ENCODE measurements at places on chromosomes 6 and 20.
A peak's percentile ranks its signal among the peaks of the same experiment; 100 is the strongest.

- no peak for DNase-seq
These were observed 36.6 kb downstream of the TBC1D32 start for GRCh38 chr6:121297694-121298093.

GRCh38 chr20:64031822-64032314, 4.1 kb upstream of the C20orf204 start:
- no peak for DNase-seq

DNA sequence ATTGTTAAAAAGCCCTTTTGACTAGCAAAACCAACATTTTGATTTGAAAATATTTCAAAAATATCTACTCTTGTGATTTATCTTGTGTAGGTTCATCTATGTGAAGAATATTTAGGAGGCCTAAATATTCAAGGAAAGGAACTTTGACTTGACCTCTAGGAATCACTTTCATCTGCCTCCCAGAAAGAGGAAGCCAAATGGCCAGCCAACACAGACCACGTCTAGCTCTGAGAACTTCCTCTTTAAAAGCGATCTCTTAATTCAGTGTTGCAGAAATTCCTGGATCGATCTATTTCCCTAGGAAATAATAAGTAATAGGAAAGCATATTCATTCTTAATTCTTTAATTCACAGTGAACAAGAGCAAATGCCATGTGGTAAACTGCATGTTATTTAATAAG, 9.6 kb upstream of the MOXD1 start:
- DNase-seq = no peak

DNA sequence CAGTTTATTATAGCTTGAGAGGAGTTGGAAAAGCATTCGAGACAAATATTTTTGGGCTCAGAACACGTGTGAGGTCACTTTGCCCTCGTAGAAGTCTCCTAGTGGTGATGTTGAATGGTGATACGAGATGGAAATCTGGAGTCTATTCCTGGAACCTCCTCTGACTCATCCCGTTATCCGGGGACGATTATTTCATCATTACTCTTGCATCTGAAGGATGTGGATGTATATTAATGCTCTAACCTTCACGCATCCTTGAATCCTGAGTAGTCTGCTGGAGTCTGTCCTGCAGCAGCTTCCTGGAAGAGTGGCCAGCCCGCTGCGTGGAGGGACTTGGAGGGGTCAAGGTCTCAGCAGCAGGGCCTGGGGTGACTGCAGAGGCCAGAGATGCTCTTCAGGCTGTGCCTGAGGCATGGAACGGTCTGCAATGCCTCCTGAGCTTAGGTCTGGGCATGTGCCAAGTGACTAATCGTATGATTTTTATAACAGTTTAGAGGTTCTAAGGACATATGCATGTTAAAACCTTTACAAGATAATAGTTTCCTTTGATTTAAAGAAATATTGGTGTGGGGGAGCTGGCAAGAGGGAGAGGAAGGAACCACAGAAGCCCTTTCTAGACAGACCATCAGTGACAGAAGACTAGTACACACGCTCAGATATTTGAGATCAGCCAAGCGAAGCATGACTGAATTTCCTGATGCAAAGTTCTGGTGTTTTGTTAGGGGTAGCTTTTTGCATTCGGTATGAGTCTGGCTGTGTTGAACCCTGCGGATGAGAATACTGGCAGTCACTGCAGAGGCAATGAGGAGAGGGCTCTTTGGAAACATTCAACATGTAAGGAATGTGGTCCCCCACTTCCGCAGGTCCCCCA, 400.2 kb downstream of the QKI start:
- DNase-seq = peak; percentile 71

DNA sequence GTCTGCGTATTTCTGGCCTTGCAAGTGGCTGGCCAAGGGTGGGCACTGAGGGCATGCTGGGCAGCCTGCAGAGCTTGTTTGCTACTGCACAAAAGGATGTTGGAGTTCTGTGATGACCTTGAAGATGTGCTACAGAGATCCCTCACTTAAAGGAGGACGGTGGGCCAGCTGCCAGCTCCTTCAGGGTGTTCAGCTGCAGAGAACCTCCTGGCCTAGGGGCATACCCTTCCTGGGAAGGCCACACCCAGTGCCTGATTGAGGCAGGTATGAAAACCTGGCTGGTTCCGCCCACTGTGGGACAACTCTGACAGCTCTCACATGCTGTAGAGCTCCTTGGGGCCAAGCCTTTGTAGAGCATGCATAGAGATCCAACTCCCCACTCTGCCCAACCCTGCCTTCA, 3.0 kb upstream of the KCNK17 start:
- no peak for DNase-seq

- no peak for DNase-seq
These were observed 49.8 kb downstream of the MYB start for GRCh38 chr6:135230711-135231468.

DNA sequence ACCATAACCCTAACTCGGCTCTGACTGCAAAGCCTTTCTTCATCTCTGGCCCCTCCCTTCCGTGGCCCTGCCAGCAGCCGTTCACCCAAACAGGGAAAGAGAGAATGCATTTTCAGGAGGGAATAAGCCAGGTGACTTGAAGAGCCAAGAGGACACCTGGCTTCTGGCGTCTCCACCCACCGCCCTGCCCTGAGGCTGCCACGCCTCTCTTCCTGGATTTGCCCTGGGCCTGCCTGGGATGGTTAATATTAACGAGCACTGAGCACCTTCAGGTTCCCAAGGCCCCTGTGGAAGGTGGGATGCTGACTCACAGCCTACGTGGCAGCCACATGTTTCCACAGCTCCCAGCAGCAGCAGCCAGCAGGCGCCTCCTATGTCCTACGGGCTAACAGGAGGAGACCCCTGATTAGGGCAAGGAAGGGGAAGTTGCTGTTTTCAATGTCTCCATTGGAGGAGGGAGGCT, 138.0 kb upstream of the RREB1 start:
- DNase-seq = no peak

- DNase-seq = no peak
These were observed 549.2 kb upstream of the BTBD3 start for GRCh38 chr20:11368499-11368898.

DNA sequence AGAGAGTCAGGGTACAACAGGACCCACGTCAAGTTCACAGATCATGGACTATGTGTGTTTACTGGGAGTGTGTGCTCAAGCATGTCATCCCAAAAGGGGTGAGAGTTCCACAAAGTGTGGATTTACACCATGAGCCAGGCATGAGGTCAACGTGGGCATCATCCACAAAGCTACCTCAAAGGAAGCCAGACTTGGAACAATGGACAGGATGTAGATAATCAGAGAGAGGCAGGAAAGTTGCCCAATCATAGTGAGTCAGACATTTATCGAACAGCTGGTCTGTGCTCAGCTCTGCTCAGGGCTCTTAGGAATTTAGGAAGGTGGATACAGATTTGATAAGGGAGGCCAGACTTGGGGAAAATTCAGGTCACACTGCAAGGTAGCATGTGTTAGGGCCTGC, 317.2 kb upstream of the CDYL start:
- DNase-seq = peak; percentile 55

DNA sequence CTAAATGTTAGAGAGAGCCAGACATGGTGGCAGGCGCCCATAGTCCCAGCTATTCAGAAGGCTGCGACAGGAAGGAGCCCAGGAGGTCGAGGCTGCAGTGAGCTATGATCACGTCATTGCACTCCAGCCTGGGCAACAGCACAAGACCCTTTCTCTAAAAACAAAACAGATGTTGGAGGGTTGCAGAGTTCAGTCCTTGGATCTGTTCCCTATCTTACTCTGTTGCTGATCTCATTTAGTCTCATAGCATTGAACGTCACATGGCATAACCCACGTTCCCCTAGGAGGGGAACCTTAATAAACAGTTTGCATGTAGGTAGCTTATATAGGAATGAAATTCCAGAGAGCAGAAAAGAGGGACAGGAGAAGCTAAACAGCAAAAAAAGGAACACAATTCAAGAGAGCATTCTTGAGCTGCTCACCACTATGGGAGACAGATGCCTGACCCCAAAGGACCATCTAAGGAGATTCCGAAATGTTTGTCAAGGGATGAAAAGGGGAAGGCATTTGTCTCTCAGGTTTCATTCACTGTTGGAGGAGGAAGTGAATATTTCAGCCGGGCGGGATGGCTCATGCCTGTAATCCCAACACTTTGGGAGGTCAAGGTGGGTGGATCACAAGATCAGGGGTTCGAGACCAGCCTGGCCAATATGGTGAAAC, 54.6 kb upstream of the PIM1 start:
- DNase-seq = no peak

DNA sequence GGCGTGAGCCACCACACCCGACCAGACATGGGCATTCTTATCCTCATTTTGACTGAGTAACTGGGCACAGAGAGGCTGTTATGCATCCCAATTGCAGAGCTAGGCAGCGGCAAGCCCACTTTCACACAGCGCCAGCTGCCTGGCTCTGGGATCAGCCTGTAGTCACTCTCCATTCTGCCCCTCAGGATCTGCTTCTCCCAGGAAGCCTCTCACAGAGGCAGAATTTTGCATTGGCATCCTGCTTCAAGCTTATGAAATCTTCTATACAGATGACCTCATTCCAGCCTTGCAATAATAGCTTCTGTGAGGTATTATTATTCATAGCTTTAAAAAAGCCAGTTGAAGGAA, 37.0 kb upstream of the IER3 start:
- no peak for DNase-seq

DNA sequence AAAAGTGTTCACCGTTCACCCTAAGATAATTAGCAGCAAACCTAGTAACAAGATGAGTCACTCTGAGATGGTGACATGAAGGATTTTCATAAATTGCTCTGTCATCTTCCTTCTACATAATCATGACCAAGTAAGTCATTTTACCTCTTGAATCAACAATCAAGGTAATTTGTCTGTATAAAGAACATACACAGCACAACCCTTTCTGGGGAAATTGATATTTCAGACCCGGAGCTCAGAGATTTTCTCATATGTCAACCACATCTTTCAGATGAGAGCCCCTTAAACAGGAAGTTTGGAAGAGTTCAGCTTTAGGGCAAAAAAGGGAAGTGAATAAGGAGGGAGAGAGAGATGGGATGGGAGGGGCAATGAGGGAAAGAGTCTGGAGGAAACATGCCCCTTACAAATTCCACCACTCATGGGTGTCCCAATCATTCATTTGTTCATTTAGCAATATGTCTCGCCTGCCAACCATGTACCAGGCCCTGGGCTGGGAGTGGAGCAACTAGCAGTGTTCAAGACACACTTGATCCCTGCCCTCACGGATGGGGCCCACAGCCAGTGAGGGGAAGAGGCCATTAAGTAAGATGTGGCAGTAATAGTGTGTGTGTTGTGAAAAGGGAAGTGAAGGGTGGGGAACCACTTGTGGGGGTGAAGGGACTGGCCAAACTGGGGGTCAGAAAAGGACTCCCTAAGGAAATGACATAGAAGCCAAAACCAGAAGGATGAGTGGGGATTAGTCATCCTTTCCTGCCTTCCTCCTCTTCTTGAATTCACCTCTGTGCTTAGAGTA, 190.9 kb downstream of the MAFB start:
- no peak for DNase-seq

DNA sequence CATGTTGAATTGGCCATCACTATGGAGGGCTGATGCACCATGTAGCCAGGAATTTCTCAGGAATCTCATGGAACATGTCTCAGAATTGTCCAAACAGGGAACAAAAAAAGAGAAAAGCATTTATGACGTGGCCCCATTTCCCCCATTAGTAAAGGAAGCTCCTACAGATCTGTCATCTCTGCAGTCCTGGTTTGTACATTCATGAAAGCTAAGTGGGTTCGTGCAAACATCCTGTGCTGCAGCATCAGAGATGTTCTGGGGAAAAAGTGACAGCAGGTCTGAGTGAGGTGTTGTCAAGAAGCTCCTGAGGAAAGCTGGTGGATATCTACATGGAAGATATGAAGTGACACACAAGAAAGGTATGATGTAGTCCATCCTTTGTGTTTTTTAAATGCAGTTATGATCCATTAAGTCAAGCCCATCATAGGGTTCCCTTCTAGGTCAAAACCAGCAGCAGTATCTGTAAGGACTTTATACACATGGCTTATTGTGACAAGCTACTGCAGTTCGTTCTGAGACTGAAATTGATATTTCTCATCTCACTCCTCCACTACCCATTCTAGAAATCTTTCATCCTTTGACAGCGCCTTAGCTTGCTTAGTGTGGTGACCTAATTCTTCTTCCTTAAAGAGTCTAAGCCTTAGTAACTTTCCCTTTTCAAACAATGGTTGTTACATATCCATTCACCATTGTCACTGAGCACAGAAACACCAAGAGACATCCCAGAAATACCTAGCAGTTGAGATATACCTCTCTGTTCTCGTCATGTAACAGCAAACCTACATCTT, 200.0 kb upstream of the TCF21 start:
- DNase-seq = no peak

DNA sequence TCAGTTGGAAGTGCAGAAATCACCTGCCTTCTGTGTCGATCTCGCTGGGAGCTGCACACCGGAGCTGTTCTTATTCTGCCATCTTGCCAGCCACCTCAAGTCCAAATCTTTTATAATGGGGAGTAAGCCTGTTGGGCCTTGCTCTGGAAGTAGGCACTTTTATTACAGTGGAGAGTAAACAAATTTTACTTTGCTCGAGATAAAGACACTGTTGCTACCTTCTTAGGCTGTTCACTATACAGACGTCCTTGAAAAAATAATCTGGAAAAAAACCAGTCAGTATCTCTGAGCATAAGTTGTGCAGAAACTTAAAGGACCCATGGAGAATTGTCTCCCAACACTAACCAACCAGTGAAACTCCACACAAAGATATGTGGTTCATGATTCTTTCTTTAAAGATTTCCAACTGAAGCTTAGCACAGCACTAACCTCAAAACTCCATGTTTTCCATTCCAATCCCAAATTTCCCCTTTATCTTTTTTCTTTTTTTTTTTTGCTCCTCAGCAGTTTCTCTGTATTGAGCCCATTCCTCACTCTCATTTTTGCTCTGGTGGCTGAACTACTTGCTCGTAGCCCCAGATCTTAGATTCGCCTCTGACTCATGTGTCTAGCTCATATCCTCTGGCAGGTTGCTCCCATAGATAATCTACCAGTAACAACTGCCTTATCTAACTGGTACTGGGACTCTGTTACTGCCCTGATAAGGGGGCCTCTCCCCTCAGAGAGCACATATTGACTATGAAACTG, 34.3 kb upstream of the COL9A1 start:
- no peak for DNase-seq

- no peak for DNase-seq
These were observed 76.1 kb downstream of the SULF2 start for GRCh38 chr20:47708953-47709833.

DNA sequence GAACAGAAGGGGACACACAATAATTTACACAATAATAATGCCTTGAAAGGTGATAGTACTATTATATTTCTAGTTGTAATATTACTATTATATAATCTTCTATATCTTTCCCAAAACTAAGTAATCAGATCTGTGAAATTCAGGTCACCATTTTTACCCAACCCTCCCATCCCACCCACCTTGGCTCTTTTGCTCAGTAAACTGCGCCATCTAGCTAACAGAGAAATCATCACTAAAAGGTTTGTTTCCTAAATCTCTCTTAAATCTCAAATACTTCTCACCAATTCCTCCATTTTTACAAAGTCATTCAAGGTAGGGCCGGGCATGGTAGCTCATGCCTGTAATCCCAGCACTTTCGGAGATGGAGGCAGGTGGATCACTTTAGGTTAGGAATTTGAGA, 83.4 kb downstream of the CDK19 start:
- no peak for DNase-seq

GRCh38 chr20:34980543-34981233, 25.0 kb downstream of the MYH7B start:
- DNase-seq = no peak

- no peak for DNase-seq
These were observed 35.2 kb upstream of the SLC22A2 start for GRCh38 chr6:160293844-160294243.

GRCh38 chr20:29878281-29878741, 1379.2 kb upstream of the DEFB115 start:
- no peak for DNase-seq

GRCh38 chr6:167676666-167677421, 149.9 kb upstream of the AFDN start:
- no peak for DNase-seq

All from fibroblast of skin of left biceps (primary cell).